Transverse colon (tissue), 4 donors: ENCODE measurements at places on chromosomes 7 and 10. TPM values are rescaled to one million over a fixed set of nuclear protein-coding genes. Genes with fewer than 3 reads are reported as not detected.
A peak's percentile ranks its signal among the peaks of the same experiment; 100 is the strongest.

Gene CELF2
- 27.0 TPM for total RNA-seq

Gene SDHAF3
- total RNA-seq, result not detected

Gene RET
- 0.37 TPM for total RNA-seq

Gene SPDYE11
- total RNA-seq, result not detected

DNA sequence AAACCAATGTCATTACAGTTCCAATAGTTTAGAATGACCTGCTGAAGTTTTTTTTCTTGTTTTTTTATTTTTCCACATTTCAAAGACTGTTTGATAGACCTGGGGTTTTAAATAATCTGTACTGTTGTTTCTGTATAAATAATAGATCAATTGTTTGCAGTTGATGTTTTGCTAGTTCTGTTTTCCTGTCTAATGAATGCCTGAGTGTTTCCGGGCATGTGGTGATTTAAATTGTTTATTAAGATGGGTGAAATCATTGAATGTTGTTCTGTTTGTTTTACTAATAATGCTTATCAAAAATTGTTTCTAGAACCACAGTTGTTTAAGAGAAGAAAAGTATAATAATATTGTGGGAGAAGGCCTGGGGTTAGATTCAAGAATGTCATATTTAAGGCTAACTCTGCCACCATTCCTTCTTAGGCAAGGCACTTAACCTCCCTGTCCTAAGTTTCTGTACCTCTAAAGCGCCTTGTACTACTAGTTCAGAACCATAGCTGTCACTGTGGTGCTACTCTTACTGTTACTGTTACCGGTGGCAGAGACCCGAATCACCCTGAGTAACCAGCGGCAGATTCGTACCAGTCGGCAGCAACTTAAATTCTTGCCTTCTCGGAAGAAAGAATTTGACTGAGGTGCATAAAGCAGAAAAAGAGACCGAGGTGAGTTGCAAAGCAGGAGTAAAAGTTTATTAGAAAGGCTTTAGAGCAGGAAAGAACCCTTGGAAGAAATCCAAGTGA lies 1014.1 kb downstream of the REEP3 start:
- DNase-seq, result no peak
- no peak overlapping the region for H3K4me3 ChIP-seq
- no peaks in the 10 kb centered on the region for H3K4me1 ChIP-seq
- no peaks in the 10 kb centered on the region for H3K27me3 ChIP-seq

DNA sequence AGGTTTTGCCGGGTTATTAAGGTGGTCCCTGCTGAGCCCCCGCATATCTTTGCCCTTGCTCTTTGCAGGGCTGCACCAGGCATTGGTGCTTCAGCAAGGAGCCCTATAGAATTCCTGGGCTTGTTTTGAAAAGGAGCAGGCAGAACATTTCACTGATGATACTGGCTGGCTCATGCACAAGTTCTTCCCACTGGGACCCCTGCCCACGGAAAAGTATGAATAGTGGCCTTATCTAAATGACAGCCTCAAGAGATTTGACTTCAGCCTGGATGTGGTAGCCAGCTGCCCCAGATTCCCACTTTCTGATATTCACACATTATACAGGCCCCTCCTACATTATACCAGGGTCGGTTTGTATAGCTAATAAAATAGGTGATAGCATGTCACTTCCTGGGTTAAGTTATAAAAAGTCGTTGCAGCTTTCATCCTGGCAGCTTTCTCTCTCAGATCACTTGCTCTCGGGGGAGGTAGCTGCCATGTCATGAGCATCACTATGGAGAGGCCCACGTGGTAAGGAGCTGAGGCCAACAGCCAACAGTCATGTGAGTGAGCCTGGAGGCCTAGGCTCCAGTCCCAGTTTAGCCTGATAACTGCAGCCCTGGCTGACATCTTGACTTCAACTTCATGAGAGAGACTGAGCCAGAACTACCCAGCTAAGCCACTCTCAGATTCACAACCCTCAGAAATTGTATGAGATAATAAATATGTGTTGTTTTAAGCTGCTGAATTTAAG lies 16.8 kb upstream of the CRTAC1 start:
- no peak for DNase-seq
- no peak overlapping the region for H3K27ac ChIP-seq
- H3K4me1 ChIP-seq, result no peaks in the 10 kb centered on the region
- peaks cover 28% of the 10 kb centered on the region for H3K27me3 ChIP-seq
- no peak overlapping the region for H3K4me3 ChIP-seq
- H3K36me3 ChIP-seq, result no peaks in the 10 kb centered on the region

DNA sequence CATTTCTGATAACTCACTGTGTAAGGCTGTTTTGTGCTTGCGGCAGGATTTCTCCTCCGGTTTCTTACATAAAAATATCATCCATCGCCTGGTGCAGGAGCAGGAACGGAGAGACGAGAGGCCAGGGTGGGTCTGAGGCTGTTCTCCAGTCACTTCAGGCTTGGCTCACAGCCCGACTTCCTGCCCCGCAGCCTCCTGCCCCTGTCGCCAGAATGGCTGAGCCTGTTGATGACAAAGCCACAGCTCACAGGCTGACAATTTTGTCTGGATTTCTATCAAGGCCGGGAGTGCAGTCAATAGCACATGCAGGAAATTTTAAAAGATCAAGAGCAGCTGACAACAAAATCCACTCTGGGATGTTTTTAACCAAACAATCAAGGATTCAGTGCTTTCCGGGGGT lies 229.7 kb upstream of the ZNF32 start:
- no peaks in the 10 kb centered on the region for H3K27me3 ChIP-seq
- no peak overlapping the region for H3K4me3 ChIP-seq
- H3K36me3 ChIP-seq, result no peaks in the 10 kb centered on the region
- DNase-seq, result no peak
- H3K27ac ChIP-seq, result no peak overlapping the region
- H3K4me1 ChIP-seq, result no peaks in the 10 kb centered on the region

DNA sequence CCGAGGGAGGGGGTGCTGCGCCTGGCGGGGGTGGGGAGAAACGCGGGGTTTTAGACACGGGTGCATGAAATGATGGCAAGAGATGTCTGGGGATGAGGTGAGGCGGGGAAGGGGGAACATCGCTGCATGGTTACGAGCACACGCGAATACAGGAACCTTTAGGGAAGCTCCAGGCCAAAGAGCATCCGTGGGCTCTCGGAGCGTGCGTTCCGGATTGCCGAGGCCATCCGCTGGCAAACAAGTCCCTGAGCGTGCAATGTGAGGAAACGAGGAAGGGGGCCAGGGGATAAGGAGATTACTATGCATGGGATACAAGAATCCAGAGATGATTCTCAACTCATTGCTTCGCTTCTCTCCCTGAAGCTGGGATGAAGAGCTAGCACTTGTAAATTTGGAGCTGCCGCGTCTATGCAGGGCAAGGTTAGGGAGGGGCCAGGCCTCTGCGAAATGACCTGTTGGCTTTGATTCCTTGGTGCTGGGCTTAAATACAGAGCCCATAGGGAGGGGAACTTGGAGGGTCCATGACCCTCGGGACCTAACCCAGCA lies 520 bp upstream of the WNT2 start:
- no peaks in the 10 kb centered on the region for H3K36me3 ChIP-seq
- peaks cover 17% of the 10 kb centered on the region for H3K4me1 ChIP-seq
- H3K27me3 ChIP-seq, result peaks cover 55% of the 10 kb centered on the region
- no peak overlapping the region for H3K27ac ChIP-seq

GRCh38 chr7:50981743-50982142 lies 199.0 kb upstream of the GRB10 start:
- H3K36me3 ChIP-seq, result no peaks in the 10 kb centered on the region
- no peaks in the 10 kb centered on the region for H3K27me3 ChIP-seq
- H3K4me3 ChIP-seq, result no peak overlapping the region
- DNase-seq, result no peak
- H3K4me1 ChIP-seq, result no peaks in the 10 kb centered on the region

GRCh38 chr7:95546647-95547046 lies 49.7 kb downstream of the PDK4 start:
- no peaks in the 10 kb centered on the region for H3K27me3 ChIP-seq
- peak overlapping the region; percentile 91 for H3K27ac ChIP-seq
- no peak overlapping the region for H3K4me3 ChIP-seq
